ENCODE measurements at places on chromosomes 7 and 10. TPM values are rescaled to one million over a fixed set of nuclear protein-coding genes. Genes with fewer than 3 reads are reported as not detected.

GPR15LG gene
- not detected for polyA plus RNA-seq

EVX1 gene
- polyA plus RNA-seq, result not detected

EBLN1 gene
- not detected for polyA plus RNA-seq

CFAP46 gene
- 0.08 TPM for polyA plus RNA-seq

RASSF4 gene
- polyA plus RNA-seq, result 61.0 TPM

TRIM73 gene
- 3.0 TPM for polyA plus RNA-seq

HMX2 gene
- polyA plus RNA-seq, result 0.08 TPM

LIPM gene
- not detected for polyA plus RNA-seq

SKAP2 gene
- 14.8 TPM for polyA plus RNA-seq

RSU1 gene
- 38.6 TPM for polyA plus RNA-seq

EGR2 gene
- polyA plus RNA-seq, result 6.3 TPM

OGA gene
- polyA plus RNA-seq, result 87.0 TPM

THSD7A gene
- polyA plus RNA-seq, result 0.42 TPM

BCCIP gene
- polyA plus RNA-seq, result 45.1 TPM

HMX3 gene
- polyA plus RNA-seq, result not detected

RAB18 gene
- 31.0 TPM for polyA plus RNA-seq

KIAA1217 gene
- 2.2 TPM for polyA plus RNA-seq

DDC gene
- polyA plus RNA-seq, result 0.03 TPM

Measured in spleen (tissue), 13 donors.